ENCODE measurements at places on chromosomes 7 and 10.

- DNase-seq = no peak
These were observed 63.6 kb upstream of the RAB18 start for GRCh38 chr10:27440478-27440877.

DNA sequence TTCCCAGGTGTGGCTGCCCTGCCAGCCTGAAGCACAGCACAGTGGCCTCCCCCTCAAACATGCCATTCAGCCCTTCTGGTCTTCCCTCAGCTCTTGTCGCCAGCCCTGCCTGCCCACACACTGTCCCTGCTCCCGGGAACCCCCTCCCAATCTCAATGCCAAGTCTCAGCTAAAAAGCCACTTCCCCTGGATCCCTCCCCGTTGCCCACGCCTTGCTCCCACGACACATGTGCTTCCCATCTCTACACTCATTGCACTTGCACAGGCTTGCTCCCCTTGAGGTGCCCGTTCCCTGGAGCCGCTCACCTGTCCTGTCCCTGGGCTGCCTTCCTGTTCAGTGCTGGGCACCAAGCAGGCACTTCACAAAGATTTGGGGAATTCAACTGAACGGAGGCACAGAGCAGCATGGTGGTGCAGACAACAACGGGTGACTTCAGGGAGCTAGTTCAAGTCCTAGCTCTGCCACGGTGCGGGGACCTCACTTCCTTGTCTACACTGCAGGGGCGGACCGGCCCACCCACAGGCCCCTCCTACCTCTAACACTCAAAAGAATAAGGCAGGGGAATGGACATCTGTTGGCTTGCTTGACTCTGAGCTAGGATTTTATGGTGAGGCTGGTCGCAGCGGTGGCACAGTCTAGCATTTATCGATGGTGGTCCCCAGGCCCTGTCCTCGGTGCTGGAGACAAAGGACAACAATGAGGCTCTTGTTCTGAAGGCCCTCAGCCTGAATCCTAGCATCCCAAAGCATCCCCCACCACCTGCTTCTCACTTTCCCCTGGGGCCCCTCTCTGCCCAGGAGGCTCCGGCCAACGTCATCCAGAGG lies 18.4 kb downstream of the RGS10 start:
- DNase-seq = no peak

- DNase-seq = no peak
These were observed 88.7 kb upstream of the KCTD7 start for GRCh38 chr7:66539902-66540375.

DNA sequence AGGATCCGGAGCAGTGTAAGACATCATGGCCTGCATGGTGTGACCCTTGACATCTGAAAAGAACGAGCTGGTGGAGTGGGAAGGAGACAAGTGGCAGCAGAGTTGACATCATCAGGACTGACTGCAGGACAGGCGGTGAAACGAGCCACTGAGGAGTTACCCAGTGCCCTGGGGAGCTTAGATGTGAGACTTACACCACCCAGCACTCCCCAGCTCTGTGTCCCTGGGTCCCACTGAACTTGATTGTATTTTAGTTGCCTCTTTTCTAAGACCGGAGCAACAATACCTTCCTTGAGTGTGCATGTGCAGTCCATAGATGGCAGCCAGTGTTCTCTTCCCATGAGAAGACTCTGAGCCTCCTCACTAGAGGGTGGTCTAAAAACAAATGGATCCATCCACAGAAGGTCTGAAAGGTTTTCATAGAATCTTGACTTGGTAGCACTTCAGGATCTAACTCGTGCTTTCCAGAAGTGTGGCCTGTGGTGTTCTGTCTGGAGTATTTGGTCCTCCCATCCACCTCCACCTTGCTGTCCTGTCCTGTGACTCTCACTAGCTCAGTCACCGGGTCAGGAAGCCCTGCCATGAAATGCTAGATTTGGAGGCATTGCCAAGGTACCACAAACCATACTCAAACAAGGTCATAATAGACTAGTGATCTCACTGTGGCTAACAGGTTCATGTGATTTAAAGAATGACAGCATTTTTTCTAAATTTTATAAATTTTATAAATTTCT lies 59.0 kb downstream of the IKZF1 start:
- DNase-seq = no peak

DNA sequence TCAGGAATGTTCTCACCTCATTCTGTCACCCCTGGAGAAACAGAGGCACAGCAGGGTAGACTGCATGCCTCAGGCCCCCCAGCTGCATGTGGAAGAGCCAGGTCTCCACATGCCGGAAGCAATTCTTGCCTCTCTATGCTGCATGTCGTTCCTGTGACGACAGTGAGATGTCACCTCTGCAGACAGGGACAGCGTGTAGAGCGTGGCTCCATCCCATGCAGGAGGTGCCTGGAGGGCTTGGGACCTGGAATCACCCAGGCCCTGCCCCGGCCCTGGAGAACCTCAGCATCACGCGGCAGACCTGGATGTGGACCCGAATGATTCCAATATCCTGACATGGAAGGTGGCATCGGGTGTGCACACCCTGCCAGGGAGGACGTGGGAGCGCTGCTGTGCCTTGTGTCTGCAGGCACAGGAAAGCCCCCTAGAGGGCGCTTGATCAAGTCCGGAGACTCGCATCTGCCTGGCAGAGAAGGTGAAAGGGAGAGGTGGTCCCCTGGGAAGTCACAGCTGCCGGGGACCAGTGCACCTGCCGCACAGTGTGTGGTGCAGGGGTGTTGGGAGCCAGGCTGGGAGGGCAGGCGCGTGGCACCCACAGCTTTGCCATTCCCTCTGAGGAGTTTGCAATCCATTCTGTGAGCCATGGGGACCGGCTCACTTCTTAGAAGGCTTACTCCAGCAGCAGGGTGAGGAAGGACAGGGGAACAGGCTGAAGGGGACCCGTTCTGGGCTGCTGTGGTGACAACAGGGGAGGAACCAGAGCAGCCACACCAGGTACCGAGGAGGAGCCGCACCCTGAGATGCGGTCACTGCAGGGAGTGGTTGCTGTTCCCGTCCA lies 45.3 kb upstream of the EN2 start:
- no peak for DNase-seq

GRCh38 chr10:127942811-127943210 lies 35.9 kb downstream of the PTPRE start:
- no peak for DNase-seq

GRCh38 chr10:17375936-17376584 lies 78.3 kb downstream of the ST8SIA6 start:
- no peak for DNase-seq

Measured in AG09309 (cell line).